B cell (primary cell): ENCODE measurements at places on chromosomes 2 and 18. TPM values are rescaled to one million over a fixed set of nuclear protein-coding genes. Genes with fewer than 3 reads are reported as not detected.
A peak's percentile ranks its signal among the peaks of the same experiment; 100 is the strongest.

RAPGEF4 gene
- 0.30 and 0.99 TPM in 2 replicates for polyA plus RNA-seq

TUBA4B gene
- 0.12 TPM in 1 of 2 replicates, not detected in the other for polyA plus RNA-seq

CCDC178 gene
- polyA plus RNA-seq, result not detected in 2 replicates

MXD1 gene
- polyA plus RNA-seq, result 16.0 and 40.6 TPM in 2 replicates

GRCh38 chr2:468648-469336 is 180.9 kb upstream of the ALKAL2 start:
- no peak for DNase-seq

DNA sequence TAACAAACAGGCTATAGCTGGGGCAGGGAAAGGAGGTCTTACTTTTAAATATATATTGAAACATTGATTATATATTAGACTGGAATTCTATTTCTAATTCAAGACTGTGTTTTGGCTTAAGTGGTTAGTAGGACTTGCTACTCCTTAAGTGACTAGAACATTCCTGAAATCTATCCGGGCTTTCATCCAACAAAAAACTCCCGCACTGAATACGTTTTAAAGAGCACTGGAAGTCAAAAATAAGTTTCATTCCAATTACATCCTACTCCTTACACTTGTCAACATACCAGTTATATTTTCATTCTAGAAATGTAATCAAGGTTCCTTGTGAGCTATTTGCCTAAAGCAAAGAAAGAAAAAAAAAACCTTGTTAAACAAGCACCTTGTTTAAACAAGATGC is 204.6 kb downstream of the SP3 start:
- DNase-seq, result no peak

- DNase-seq, result peak; percentile 64
These were observed 133.3 kb downstream of the LCLAT1 start for GRCh38 chr2:30580391-30580790.

GRCh38 chr2:166568409-166568808 is 74.4 kb upstream of the SCN7A start:
- no peak for DNase-seq
